ENCODE measurements at places on chromosomes 7 and 10.

DNA sequence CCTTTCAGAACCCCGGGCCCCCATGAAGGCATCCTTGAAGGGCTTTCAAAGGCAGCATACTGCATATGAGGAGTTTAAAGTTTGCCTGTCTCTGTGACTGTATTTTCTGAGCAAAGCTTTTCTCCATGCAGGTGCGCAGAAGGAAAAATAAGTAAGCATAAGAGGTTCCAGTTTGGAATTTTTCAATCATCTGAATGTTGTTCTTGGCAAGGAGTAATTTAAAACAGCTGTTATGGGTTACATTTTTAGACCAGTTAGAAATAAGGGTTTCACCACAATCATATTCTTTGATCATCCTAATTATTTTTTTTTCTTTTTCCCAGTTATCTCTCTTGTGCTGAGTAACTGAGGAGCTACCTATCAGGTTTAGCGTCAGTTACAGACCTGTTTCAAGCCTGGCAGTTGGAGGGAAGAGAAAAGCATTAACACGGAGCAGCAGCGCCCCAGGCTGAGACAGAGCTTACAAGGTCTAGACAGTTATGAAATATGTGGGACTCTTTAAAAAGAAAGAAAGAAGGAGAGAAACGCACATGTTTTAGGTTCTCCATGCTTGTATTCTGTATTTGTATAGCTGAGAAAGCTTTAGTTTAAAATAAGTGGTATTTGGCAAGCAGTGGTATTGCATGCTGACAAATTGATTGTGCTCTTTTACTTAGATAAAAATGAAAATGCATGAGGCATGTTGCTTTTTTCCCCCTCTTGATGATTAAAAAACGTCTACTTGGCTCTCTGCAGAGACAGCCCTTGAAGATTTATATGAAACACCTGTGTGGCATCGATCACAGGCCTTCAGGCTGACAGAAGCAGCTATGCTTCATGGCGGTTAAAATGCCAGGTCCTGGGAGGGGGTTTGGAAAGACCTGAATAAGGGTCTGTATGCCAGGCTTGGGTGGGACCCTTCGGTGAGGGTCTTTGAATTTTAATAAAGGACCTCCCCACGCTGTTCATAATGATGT is 157.6 kb downstream of the GRK5 start:
- DNase-seq = no peak

GRCh38 chr7:107948645-107949442 is 54.1 kb downstream of the LAMB1 start:
- no peak for DNase-seq

DNA sequence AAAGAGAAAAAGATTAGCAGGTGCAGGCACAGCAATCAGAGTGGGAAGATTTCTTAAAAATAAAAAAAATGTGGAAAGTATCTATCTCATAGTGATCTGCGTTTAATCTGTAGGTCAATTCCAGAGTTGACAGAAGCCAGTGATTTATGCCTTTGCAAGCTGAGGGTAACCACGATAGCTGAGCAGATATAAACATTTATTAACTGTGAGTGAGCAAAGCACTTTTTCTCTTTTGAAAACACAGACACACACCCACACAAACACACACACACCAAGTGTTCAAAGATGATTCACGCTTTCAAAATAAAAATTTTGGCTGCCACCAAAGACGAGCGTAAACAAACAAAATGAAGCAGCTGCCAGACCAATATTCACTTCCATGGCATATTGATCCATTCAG is 243.2 kb upstream of the SLC26A5 start:
- no peak for DNase-seq

DNA sequence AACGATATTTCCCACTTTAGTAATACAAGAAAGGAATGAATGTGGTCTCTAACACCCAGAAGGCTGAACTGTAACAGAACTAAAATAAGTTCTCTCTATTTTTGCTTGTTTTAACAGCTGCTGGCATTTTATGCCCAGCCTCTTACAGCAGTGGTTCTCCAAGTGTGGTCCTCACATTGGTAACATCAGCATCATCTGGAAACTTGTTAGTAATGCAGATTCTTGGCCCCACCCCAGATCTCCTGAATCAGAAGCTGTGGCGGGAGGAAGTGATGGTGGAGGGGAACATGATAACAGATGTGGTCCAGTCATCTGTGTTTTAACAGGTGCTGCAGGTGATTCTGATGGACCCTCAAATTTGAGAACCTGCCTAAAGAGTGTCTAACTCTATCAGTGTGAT is 170.1 kb downstream of the TMEM26 start:
- DNase-seq = no peak

- no peak for DNase-seq
These were observed 1.1 kb upstream of the ACTR3C start for GRCh38 chr7:150324373-150324961.

DNA sequence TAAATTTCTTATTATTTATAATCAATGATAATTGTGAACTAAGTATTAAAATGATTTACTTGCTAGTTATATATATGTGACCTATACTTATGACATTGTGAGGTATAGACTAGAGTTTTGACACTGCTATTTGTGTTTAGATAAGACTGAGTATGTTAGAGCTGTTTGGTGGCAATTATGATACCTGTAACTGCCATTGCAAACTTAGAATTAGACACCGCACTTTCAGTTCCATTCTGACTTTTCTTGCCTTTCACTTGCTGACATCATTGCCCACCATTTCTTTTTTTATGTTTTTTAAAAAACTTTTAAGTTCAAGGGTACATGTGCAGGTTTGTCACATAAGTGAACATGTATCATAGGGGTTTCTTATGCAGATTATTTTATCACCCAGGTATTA is 214.5 kb downstream of the MBL2 start:
- DNase-seq = no peak

- DNase-seq = no peak
These were observed 973.8 kb upstream of the LRRTM3 start for GRCh38 chr10:65952086-65952485.

DNA sequence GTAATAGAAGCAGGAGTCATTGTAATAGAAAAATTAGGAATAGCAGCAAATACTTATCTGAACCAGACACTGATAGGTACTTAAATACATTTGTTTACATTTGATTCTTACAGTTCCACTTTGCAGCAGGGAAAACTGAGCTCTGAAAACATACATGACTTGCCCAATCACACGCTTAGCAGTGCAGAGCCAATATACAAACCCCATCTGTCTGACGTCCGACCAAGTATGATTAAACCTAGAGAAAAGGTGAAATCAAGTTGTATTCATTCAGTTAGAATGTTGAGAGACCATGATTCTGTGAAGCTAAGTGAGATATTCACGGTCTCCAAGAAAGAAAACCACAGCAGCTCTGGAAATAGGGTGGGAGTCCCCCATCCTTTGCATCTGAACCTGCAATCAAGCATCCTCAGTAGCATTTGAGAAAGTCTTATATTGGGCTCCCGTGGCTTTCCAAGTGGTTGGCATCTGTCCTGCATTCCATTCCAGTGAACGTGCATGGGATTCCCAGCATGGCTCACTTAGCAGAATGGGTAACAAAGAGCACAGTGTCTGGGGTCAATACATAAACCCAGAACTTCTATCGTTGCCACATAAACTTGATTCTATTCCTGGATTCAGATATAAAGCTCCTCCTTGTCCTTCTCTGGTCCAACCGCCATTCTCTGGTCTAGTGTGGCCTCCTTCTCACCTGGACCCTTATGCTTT is 148.7 kb upstream of the RSU1 start:
- no peak for DNase-seq

- DNase-seq = no peak
These were observed 170.0 kb upstream of the PHF14 start for GRCh38 chr7:10803720-10804119.

DNA sequence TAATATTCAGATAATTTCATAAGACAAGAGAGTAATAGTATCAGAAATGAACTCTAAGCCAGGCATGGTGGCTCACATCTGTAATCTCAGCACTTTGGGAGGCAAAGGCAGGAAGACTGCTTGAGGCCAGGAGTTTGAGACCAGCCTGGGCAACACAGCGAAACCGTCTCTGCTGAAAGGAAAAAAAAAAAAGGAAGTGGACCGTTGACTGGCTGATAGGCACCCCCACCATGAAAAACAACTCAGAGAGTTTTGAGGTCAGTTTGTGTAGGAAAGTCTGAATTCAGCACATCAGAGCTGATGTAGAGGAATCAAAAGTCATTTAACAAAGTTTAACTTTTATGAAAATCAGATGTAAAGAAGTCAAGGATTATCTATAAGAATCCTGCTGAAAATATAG is 63.2 kb upstream of the AMPH start:
- no peak for DNase-seq

- no peak for DNase-seq
These were observed 882 bp upstream of the LRRC61 start for GRCh38 chr7:150322114-150322832.

DNA sequence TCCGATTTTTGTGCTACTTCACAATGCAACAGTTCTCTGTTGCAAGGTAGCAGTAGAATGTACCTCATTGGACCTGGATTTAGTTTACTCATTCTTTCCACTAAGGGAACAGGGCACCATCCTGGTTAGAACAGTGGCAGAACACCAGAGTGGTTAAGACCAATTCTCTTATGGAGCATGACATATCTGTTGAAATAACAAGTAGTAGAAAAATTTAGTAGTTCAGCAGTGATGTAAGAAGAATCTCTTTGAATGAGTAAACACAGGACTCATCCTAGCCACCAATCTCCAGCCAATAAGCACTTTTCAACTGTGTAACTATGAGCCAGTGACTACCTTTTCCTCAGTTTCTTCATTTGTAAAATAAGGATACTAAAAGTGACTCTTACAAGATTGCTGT is 2.4 kb downstream of the ANKRD22 start:
- no peak for DNase-seq

- DNase-seq = no peak
These were observed 244.9 kb downstream of the MAD1L1 start for GRCh38 chr7:1987591-1988532.

- DNase-seq = no peak
These were observed 32.6 kb downstream of the GSDME start for GRCh38 chr7:24724451-24725190.

- DNase-seq = no peak
These were observed 53.8 kb downstream of the PANK1 start for GRCh38 chr10:89591111-89591795.

GRCh38 chr10:24727786-24728185 is 4.1 kb upstream of the ARHGAP21 start:
- DNase-seq = no peak

DNA sequence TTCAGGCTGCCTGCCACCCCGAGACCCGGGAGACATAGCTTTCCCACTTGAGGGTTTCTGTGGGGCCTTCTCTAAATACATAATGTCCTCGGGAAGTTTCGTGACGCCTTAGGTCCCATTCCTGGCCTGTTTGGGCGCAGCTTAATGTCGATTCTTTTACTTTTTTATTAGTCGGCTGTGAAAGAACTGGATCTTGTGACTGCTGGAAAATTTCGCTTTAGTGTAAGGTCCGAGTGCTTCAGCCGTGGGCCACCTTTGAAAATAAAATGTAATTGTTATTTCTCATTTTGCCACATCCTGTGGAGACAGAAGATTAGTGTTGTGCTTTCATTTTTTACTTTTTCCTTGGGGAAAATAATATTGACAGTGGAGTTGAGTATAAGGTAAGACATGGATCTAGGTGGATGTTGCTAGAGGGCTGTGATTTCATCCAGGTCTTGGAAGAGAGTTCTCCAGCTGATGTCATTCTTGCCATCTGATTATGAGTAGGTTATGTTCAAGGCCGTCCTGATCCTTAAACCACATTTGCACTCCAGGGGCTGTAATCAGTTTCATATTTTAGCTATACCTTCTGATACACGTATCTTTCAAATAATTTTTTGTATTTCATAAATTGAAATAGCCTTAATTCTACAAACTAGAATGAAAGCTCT is 830 bp downstream of the RAB18 start:
- no peak for DNase-seq

Data from esophagus squamous epithelium (tissue), 5 donors.